ENCODE measurements at places on chromosomes 5 and 9.

GRCh38 chr5:28463728-28464127 is 1425.3 kb upstream of the CDH9 start:
- no peak for DNase-seq

GRCh38 chr5:1950708-1951103 is 68.0 kb upstream of the IRX4 start:
- DNase-seq: no peak

DNA sequence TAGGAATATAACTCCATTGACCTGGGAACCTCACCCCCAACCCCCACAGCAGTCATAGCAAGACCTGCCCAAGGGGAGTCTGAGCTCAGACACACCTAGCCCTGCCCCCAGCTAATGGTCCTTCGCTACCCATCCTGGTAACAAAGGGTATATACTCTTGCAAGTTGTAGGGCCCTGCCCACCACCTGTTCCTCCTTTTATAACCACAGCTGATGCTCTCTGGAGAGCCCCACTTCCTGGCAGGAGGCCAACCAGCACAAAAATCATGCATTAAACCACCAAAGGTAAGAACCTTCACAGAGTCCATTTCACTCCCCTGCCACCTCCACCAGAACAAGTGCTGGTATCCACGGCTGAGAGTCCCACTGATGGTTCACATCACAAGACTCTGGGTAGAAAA is 1195.3 kb upstream of the SEMA6A start:
- no peak for DNase-seq

DNA sequence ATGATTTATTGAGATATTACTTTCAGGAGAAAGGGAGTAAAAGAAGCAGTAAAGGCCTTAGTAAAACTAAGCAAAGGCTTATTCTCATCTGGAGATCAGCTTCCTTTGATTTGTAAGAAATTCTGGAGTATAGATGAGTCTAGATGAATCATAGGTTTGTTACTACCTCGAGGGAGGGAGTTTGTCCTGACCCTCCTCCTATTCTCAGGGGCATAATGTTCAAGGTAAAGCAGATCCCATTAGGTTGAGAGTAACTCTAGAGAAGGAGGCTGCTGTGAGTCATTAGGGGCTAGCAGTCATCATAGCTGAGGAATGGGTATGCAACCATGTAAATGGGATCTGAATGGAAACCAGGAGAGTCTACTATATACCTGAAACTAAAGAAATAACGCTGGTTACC is 155.5 kb upstream of the MOCS2 start:
- DNase-seq: no peak

Measured in large intestine (tissue), 12 donors.